ENCODE measurements at places on chromosomes 6 and 20.
A peak's percentile ranks its signal among the peaks of the same experiment; 100 is the strongest.

GRCh38 chr20:19016140-19016497, 196.3 kb upstream of the SLC24A3 start:
- DNase-seq = no peak

GRCh38 chr6:11493974-11494373, 43.6 kb upstream of the TMEM170B start:
- no peak for DNase-seq

DNA sequence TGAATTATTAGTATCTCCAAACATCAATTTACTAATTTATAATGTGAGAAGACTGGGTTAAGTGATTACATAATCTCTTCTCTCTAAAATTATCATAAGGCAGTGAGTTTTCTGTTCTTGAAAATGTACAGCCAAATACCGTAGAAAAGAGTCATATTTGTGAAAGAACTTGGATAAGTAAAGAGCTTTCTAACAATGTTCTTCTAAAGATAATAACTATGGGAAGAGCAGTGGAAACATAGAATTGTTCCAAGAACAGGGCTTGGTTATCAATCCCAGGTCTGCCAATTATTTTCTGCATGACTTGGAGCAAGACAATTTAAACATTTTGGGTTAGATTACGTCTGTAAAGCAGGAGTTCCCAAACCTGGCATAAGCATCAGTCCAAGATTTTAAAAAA, 198.1 kb upstream of the SGK1 start:
- no peak for DNase-seq

DNA sequence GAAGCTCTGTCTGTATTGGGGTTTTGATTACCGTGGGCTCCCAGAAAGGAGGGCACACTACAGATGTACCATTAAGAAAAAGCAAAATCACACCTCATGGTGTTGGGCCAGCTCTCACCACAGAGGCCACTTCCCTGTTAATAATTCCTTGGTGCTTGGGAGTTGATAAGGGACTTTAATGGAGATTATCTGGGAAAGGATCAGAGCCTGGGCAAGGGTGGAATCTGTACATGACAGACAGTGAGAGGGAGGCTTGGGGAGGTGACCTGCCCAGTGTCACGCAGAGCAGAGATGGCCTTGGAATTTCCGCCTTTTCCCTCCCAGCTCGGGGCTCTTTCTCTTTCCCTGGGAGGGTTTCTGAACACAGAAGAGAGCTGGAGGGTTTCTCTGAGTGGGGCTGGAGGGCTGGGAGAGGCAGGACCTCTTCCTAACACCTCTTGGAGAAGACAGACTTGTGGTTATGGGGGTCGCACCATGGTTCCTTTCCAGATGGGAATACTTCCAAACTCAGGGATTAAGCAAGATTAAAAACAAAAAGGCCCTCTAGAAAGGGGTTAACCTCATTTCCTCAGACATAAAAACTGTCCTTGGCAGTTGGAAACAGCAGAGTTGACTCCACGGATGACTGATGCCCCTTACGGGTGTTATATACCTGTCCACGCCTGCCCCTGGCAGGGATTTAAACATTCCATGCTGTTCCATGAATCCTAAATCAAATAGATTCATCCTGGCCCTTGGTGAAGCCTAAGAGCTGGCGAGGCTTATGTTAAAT, 16.8 kb upstream of the KCNK16 start:
- no peak for DNase-seq

- no peak for DNase-seq
These were observed 48.9 kb downstream of the ALDH5A1 start for GRCh38 chr6:24543683-24544082.

- no peak for DNase-seq
These were observed 29.6 kb upstream of the MICB start for GRCh38 chr6:31468311-31468710.

GRCh38 chr20:11054266-11054993, 380.6 kb upstream of the JAG1 start:
- no peak for DNase-seq

GRCh38 chr20:52047811-52048764, 143.5 kb downstream of the ZFP64 start:
- peak; percentile 29 for DNase-seq

DNA sequence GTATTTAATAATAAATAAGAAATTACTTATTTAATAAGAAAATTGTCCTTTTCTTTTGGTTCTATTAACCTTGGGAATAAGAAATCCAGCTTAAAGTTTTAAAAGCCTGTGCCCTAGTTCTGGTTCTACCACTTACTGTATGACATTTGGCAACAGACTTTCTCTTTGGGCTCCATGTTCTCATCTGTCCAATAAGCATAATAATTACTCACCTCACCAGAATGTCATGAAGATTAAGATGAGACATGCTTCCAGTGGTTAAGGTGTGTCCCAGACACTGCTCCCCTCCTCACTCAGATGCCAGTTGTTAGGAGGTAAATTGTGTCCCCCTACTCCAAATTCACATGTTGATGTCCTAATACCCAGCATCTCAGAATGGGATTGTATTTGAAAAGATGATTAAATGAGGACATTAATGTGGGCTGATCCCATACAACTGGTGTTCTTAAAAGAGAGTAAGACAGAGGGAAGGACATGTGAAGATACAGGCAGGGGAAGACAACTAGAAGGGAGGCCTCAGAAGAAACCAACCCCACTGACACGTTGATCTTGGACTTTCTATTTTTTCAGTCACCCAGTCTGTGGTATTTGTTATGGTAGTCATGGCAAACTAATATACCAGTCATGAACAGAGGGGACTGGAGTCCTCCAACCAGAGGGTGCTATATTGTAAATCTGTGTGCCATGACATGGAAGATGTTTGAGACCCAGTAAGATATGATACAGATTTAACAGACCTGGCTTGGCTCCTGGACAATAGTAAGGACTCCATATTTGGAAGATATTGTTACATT, 6.4 kb upstream of the MICAL1 start:
- no peak for DNase-seq

DNA sequence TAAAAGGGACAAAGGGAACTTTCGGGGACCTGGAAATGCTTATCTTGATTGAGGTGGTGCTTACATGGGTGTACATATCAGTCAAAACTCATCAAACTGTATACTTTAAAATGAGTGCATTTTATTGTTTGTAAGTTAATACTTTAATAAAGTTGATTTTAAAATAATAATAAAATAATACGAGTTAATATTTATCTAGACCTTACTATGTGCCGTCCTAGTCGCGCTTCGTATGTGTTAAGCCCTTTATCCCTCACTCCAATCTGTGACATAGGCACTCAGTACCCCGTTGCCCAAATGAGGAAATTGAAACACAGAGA, 47.5 kb downstream of the PDYN start:
- no peak for DNase-seq

- DNase-seq = peak; percentile 60
These were observed 35.4 kb downstream of the MAN1A1 start for GRCh38 chr6:119313937-119314884.

GRCh38 chr20:45649312-45649863, 18.3 kb upstream of the WFDC9 start:
- no peak for DNase-seq

DNA sequence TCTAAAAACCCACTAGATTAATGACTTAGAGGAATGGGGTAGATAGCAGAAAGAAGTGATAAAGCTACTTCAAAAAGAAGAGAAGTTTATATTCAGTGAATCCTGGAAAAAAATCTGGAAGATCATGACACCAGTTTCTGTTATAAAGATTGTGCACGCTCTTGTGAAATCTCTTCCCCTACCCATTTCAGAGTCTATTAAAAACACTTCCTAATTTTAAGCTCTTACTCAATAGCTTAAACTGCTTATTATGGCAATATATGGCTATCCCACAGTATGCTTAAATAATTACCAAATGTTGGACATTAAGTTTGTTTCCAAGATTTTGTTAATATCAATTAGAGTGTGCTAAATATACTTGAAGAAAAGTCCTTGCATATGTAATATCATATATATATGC, 585.3 kb upstream of the MAN1A1 start:
- DNase-seq = no peak
